NCI-H1436 treated with DMSO at 0.1 percent for 48 hours (cell line): ENCODE measurements at places on chromosomes 7 and 10.

DNA sequence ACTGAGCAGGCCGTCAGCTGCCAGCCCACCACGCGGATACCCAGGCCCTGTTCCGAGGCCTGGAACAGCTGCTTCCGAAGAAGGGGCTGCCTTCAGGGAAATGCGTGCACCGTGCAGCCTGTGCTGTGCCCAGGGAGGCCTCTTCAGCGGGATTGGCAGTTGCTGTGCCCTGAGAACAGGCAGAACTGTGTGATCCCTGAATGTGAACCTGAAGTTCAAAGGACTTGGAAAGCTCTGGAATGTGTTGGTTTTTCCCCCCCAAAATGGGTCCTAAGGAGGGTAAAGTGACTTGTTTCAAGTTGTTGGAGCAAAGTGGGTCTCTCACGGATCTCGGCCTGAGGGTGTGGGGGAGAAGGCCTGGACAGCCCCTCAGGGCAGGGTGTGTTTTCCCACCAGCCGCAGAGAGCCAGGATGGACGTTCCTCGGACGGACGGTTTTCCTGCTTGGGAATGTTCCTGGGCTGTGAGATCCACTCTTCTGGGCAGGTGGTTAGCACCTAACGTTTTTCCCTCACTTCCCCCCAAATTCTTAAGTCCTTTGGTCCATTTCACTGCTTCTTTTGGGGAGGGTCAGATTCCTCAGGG, 2.1 kb downstream of the SPRN start:
- DNase-seq, result no peak

- no peak for DNase-seq
Observed at GRCh38 chr10:8614054-8614565, 559.6 kb downstream of the GATA3 start.

DNA sequence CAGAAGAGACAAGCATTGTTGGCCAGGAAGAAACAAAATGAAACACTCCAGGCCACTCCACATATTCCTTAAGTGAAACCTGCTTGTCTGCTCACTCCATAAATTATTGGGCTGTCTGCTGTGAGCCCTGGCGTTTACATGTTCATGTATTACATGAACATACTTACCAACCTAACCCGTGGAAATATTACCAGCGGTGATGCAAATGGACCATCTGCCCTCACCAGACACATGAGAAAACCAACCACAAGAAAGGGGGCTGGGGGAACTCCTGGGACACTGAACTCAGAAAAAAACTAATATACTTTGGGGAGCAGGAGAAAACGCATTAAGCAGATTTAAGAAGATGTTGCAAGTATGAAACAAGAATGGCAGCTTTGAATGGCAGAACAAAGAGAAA, 731.2 kb upstream of the IGFBP3 start:
- DNase-seq, result no peak

DNA sequence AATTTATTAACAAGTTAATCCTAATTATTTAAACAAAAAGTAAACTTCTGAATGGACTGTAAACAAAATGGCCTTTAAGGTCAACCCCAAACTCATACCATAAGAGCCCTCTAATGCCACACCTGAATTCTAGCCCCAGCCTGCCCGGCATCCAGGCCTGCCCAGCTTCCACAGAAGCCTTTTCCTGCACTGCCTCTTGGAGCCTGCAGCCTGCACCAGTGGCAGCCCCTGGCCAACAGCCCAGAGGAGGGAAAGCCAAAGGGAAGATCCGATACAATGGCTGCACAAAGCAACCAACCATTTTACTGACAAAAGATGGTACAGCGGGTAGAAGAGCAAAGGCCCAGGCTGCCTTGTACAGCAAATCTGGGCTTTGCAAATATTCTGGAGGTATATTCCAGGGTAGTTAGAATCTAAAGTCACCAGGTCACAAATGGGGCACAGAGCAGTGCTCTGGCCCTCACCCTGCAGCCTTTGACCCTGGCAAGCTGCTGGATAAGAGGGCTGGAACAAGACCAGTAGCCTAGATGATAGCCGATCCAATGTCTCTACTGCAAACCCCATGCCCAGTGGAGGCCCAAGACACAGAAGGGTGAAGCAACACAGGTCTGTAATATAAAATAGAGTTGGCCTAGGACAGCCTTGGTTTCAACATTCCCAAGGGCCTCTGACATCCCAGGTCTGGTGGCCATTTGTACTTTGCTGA, 12.5 kb upstream of the CH25H start:
- DNase-seq, result no peak

DNA sequence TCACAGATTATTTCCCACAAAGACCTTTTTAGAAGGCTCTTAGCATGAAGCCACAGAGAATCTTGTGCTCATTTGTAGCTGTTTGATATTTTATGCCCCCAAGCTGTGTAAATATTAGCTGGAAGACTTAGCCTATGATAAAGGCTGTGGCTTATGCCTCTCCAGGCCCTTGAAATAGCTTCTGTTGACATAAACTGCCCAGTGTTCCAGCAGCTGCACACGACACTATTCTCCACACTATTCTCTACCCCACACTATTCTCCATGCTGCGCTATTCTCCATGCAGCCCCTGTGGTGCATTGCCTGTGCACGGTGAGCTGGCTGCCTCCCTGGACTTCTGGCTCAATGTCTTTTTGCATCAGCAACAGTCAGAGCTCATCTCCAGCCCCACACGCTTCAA, 13.1 kb downstream of the DDC start:
- DNase-seq, result peak; percentile 88

DNA sequence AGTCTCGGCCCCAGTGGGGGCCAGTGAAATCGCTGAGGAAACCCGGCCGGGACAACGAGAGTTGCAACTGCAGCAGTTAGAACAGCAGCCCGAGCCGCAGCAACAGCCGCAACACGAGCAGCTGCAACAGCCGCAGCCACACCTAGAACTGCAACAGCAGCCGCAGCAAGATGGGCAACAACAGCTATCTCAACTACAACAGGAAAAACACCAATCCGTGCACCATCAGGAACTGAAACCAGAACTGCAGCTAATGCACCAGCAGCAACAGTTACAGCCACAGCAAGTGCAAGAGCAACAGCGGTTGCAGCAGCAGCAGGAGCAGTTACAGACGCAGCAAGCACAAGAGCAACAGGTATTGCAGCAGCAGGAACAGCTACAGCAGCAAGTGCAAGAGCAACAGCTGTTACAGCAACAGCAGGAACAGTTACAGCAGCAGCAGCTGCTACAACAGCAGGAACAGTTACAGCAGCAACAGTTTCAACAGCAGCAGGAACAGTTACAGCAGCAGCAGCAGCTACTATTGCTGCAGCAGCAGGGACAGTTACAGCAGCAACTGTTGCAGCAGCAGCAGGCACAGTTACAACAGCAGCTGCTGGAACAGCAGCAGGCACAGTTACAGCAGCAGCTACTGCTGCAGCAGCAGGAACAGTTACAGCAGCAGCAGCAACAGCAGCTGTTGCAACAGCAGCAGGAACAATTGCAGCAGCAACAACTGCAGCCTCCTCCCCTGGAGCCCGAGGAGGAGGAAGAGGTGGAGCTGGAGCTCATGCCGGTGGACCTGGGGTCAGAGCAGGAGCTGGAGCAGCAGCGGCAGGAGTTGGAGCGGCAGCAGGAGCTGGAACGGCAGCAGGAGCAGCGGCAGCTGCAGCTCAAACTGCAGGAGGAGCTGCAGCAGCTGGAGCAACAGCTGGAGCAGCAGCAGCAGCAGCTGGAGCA, 6.1 kb downstream of the ZNF853 start:
- no peak for DNase-seq

DNA sequence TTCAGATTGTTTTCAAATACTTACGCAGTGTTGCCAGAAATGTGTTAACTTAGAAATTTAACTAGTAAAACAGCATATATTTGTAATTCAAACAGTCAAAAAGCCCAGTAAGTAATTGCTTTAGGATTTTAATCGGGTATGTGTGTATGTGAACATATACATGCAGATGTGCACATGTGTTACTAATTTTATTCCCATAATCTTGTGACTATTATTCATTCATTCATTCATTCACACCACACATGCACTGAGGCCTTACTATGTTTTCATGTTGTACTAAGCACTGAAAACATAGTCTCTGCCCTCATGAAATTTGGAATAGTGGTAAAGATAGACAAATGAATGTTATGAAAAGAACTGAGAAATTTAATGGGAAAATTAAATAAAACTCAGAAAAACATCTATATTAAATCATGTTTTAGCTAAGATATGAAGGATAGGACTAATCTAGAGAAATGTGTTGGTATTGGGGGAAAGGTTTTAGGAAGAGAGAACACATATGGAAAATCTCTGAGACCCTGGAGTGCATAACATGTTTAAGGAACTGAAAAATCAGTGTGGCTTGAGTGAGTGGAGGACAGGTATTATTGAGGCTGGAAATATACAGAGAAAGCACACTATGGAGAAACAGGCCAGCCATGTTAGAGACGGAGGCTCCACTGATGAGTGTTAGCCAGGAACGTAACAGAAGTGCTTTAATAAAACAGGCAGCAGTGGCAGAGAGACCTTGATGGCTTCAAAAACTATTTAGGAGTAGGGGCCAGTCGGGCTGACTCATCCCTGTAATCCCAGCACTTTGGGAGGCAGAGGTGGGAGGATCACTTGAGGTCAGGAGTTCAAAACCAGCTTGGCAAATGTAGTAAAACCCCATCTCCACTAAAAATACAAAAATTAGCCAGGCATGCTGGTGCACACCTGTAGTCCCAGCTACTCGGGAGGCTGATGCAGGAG, 80.3 kb downstream of the HDAC9 start:
- DNase-seq, result no peak
